ENCODE measurements at places on chromosomes 4 and X.
A peak's percentile ranks its signal among the peaks of the same experiment; 100 is the strongest.

DNA sequence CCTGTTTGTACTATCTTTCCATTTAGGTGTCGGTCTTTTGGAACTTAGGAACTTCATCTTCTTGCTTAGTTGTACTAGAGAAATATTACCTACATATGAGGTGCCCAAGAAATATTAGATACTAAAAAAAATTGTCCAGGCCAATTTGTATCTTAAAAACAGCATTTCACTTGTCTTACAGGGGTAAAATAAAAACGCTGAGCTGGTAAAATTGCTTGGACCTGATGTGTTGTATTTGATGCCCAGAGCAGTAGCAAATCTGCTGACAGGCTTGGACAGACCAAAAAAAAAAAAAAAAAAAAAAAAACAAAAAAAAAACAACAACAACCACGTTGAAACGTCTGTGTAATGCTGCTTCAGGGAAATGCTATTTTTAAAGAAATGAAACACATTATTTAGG is 150.4 kb upstream of the ARX start:
- no peak for DNase-seq

- DNase-seq: no peak
Measured at GRCh38 chrX:47798861-47799260, 37.8 kb upstream of the ZNF81 start.

GRCh38 chrX:44667771-44668170 is 125.1 kb upstream of the FUNDC1 start:
- DNase-seq: no peak

- DNase-seq: no peak
Measured at GRCh38 chrX:127621780-127622179, 430.4 kb downstream of the ACTRT1 start.

GRCh38 chrX:16618422-16618821 is 31.5 kb upstream of the S100G start:
- DNase-seq: no peak

- DNase-seq: no peak
Measured at GRCh38 chr4:174627473-174627872, 105.2 kb upstream of the HPGD start.

DNA sequence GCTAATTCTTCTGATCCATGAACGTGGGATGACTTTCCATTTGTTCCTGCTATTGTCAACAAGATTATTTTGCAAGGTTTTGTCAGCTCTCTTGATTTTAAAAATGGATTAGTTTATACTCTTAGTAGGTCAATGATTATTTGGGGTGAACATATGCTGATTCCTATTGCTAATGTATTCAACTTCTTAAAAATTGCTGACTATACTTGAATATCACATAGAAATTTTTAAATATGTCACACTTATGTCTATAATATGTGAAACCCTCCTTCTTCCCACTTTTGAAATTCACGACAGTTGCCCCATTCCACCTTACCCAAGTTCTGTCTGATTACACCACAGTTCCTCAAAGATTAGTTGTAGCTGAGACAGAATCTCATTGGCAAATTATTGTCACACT is 465.7 kb upstream of the TENM3 start:
- no peak for DNase-seq

DNA sequence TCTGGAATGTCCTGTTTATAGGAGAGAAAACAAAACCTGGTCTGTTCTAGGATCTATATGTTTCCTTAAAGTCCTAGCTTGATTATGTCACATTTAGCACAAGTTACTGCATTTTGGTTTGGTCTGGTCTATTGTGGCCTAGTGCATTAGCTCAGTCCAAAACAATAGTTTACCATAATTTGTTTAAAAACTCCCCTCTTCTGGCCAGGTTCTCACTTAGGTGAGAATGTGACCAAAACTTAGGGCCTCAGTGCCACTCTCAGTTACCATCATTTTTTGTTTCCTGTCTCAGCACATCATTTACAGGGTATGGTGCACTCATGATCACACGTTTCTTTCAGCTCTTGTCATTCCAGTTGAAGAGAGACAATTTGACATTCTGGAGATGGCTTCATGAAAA is 378.5 kb downstream of the KLHL4 start:
- DNase-seq: no peak

DNA sequence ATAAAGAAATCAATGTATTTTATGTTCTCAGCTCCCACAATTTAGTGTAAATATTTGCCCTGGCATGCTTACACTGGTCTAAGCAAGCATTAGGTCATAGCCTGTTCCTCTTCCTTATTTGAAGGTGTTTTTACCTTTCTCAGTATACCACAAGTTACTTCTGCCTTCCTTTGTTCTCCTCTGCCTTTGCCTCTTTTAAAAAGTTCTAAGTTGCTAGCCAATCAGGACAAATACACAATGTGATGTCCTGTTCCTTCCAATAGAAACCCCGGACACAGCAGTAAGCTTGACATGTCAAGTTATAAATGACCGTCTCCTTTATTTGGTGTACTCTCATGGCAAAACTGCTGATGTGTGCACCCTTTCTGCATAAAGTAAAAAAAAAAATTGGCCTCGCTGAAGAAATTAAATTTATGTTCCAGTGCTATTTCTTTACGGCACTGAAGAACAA is 49.4 kb downstream of the UGT2B10 start:
- no peak for DNase-seq

- DNase-seq: peak; percentile 2
Measured at GRCh38 chrX:142251680-142252079, 46.6 kb upstream of the MAGEC2 start.

- no peak for DNase-seq
Measured at GRCh38 chr4:182973511-182973911, 56.3 kb upstream of the DCTD start.

- DNase-seq: no peak
Measured at GRCh38 chrX:123322536-123322935, 138.5 kb downstream of the GRIA3 start.

GRCh38 chr4:68906780-68907137 is 44.8 kb downstream of the UGT2A3 start:
- no peak for DNase-seq

- DNase-seq: no peak
Measured at GRCh38 chr4:136012220-136012619, 1520.1 kb downstream of the PCDH18 start.

GRCh38 chr4:142095886-142096605 is 459.7 kb downstream of the IL15 start:
- peak; percentile 95 for DNase-seq

DNA sequence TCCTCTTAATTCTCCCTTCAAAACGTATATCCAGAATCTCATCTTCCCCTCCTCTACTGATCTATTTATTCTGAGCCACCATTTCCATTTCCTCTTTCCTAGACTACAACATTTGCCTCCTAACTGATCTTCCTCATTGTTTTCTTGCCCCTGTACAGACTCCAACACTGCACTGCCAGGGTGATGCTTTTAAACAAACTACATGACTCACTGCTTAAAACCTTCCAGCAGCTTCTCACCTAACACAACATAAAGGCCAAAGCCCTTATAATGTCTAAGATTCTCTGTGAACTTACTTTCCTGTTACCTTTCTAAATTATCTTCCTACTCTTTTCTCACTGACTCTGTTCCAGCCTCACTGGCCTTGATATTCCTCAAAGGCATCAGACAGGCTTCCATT is 161.0 kb upstream of the HS3ST1 start:
- peak; percentile 35 for DNase-seq

- no peak for DNase-seq
Measured at GRCh38 chr4:122900314-122900713, 22.1 kb downstream of the NUDT6 start.

- DNase-seq: peak; percentile 30
Measured at GRCh38 chrX:53251307-53251706, 26.3 kb upstream of the KDM5C start.

DNA sequence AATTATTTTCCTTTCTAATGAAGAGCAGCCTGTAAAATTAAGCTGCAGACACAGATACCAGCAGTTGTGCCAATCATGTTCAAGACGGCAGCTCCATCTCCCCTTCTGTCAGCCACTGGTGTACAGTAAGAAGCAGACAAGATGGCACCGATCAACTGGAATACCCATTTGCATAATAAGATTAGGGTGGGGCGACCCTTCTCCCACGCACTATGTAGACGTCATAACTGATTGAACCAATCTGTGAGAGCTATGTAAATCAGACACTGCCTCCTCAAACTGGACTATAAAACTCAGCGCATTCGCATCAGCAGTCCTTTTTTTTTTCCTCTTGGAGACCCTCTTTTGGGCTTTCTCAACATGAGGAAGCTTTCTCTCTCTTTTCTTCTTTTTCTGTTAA is 40.4 kb upstream of the INTS6L start:
- DNase-seq: no peak

DNA sequence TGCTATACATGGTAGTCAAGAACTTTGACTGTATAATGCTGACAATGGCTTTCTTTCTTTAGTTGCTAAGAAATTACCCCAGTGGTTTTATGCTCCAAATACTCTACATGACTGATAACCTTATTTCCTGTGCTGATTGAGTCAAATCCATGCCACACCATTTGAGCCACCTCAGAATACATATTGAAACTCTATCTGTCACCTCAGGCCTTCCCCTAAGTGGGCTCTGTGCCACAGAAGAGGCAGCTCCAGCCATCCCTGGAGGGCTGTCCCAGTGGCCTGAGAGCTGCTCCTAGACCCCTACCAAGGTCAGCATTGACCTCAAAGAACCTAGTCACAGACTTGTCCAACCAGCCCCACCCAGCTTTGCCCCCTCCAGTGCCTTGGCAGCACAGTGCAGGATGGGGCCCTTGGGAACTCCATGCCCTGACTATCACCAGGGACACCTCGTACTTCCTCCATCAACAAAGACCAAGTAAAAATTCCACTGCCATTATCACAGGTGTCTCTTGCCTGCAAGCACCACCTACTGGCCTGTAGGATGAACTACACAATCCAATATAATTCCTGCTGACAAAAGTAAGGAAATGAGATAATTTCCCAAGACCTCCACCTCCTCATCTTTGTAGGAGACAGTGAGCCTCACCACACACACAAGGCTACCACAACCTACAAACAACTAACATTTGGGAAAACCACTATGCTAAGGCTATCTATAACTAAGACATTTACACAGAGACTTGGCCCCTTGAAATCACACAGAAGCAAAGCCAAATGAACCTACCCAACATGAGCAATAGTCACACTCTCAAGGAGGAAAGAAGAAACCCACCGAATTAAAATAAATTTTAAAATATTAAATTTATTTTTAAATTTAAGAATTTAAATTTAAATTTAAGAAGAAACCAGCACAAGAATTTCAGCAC is 239.9 kb downstream of the NKX6-1 start:
- peak; percentile 34 for DNase-seq

- DNase-seq: no peak
Measured at GRCh38 chrX:155046811-155047528, 20.3 kb downstream of the FUNDC2 start.

DNA sequence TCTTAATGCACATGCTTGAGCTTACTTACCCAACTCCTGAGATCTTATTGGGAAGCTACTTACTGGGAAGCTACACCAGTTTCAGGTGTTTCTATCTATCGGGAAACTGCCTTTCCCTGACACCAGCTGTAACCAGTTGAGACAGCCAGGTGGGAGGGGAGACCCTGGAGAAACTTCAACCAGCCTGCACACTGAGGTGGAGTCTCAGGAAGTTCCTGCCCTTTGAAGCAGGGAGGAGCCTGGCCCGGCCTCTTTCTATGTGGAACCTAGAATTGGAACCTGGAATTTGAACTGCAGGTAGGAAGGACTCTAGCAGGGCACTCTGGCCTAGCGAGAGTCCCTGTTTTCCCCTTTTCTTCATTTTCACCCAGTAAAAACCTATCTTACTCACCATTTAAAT is 425.8 kb upstream of the PABPC4L start:
- no peak for DNase-seq

- DNase-seq: no peak
Measured at GRCh38 chr4:10285028-10285427, 168.4 kb upstream of the WDR1 start.

DNA sequence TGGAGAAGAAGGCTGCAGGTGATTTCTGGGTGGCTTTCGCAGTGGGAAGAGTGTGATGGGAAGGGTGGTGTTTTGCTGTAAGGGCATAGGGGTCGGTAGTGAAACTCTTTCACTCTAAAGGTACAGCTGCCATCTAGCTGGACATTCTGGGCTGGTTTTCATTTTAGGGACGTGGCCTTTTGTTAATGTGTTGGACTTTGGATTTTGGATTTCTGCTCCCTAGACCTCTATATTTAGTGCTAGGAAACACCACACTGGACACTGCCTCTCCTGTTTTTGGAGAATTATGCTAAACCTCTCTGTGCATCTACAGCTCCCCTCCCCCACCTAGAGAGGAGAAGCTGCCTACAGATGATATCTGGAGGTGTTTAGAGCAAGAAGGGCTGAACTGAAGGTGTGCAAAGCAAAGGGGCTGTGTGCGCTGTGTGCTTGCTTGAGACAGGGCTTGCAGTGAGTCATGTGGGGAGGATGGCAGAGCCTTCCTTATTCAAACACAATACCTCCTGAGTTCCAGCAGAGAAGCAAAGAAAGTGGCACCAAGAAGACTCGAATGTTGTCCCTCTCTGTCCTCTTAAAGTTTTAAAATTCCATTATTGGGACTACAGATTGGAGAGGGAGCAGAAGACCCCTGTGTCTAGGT is 47.9 kb downstream of the STARD8 start:
- DNase-seq: no peak

DNA sequence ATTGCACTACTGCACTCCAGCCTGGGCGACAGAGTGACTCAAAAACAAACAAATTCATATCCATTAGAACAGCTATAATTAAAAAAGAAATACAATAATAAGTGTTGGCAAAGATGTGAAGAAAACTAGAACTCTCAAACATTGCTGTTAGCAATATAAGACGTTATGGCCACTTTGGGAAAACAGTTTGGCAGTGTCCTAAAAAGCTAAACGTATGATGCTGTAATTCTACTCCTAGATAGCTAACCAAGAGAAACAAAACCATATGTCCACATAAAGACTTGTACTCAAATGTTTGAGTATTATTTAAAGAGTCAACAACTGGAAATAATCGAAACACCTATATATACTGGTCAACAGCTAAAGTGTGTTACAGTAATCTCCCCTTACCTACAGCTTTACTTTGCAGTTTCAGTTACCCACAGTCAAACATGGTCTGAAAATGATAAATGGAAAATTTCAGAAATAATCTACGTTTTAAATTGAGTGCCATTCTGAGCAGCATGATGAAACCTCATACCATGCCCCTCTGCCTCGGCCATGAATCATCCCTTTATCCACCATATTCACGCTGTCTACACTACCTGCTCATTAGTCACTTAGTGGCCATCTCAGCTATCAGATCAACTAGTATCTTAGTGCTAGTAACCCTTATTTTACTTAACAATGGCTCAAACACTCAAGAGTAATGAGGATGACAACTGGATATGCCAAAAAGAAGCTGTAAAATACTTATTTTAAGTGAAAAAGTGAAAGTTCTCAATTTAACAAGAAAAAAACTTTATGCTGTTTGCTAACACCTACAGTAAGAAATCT is 4.9 kb downstream of the ELF2 start:
- peak; percentile 17 for DNase-seq

GRCh38 chr4:52864793-52865192 is 2.7 kb downstream of the RASL11B start:
- peak; percentile 88 for DNase-seq

- DNase-seq: no peak
Measured at GRCh38 chr4:157389741-157390140, 169.2 kb downstream of the GRIA2 start.

- DNase-seq: no peak
Measured at GRCh38 chr4:138616775-138617174, 374.6 kb upstream of the SLC7A11 start.

Data from astrocyte of the hippocampus (primary cell).